ENCODE measurements at places on chromosomes 13 and 19. TPM values are rescaled to one million over a fixed set of nuclear protein-coding genes. Genes with fewer than 3 reads are reported as not detected.

DNA sequence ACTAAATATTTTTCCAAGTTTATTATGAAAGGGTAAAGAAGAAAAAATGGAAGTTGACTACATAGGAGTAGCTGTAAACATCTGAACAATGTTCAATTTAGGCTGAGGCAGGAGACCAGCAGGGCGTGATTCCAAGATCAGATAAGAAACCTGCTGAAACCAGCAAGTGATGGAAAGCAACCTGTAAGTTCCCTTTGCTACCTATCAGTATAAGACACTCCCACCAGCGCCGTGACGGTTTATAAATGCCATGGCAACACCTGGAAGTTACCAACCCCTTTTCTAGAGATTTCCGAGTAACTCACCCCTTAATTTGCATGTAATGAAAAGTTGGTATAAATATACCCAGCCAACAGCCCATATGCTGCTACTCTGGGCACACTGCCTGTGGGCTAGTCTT lies 1.1 kb upstream of the ZNF45 start:
- DNase-seq: no peak

DNA sequence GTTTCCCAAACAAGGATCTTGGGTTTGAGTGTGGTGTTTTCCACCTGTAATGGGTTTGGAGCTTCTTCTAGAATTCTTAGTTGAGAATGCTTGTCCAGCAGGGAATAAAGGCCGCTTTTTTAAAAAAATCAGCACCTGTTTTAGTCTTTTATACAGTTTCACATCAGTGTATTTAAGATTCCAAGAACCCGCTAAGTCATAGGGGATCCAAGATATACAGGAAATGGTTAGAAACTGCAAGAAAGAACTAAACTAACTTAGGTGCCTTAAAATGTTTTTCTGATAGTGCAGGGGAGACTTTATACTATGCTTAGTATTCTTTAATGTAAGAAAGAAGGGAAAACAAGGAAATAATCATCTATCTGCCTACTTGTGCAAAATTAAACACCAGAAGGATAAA lies 74.7 kb downstream of the C13orf42 start:
- DNase-seq: no peak

GRCh38 chr19:18254546-18255503 lies 19.4 kb downstream of the IQCN start:
- no peak for DNase-seq

DNA sequence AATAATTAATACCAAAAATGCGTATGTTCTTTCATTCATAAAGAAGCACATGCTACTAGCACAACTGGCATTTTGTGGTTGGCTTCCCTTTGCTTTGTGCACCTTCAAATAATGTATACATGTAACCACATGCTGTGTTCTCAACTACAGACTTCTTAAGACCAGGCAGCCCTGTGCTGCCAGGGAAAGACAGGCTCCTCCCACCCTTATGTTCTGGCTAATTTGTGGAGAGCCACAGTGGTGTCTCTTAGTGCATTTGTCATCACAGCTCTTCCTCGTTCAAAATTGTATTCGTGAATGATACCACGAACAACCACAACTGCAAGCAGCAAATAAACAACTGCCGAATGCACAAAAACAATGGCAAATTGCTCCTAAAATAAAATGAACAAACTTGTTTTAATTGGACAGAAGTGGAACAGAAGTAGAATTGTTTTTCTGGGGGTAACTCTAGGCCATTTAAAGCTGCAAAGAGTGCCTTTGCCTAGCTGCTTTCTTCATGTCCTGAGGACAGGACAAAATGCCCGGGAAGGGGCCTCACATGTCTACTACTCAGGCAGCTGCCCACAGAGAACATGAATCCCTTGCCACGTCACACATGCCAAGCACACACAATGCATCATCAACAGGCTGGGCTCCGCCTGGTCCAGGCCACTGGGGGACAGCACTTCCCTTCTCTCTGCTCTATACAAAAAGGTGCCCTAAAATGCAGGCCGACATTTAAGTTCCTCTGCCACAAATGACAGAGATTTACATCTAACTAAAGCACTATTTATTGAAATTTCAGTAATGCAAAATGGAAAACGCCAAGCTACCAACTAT lies 21.7 kb downstream of the IRS2 start:
- no peak for DNase-seq

GRCh38 chr19:12792051-12792852 lies 966 bp downstream of the JUNB start:
- DNase-seq: no peak

GRCh38 chr13:84951128-84951527 lies 848.1 kb downstream of the SLITRK6 start:
- no peak for DNase-seq

DNA sequence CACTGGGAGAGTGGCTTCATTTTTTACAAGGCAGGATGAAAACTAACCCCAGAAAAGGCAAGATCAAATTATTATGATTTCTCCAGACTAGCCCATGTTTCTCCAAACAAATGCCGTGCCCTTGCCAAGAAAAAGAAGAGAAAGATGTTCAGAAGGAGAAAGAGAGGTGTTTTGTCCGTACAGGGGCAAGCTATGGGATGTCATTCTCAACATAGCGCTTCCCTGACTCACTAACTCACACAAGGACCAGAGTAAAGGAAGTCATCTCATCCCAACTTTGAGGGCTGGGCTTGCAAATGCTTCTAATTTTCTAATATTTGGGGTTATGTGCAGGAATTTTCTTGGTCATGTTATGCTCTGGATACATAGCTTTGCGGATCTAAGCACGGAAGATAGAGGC lies 224.2 kb upstream of the MAB21L1 start:
- no peak for DNase-seq

GRCh38 chr13:44189085-44189484 lies 184.5 kb upstream of the SERP2 start:
- DNase-seq: no peak

DNA sequence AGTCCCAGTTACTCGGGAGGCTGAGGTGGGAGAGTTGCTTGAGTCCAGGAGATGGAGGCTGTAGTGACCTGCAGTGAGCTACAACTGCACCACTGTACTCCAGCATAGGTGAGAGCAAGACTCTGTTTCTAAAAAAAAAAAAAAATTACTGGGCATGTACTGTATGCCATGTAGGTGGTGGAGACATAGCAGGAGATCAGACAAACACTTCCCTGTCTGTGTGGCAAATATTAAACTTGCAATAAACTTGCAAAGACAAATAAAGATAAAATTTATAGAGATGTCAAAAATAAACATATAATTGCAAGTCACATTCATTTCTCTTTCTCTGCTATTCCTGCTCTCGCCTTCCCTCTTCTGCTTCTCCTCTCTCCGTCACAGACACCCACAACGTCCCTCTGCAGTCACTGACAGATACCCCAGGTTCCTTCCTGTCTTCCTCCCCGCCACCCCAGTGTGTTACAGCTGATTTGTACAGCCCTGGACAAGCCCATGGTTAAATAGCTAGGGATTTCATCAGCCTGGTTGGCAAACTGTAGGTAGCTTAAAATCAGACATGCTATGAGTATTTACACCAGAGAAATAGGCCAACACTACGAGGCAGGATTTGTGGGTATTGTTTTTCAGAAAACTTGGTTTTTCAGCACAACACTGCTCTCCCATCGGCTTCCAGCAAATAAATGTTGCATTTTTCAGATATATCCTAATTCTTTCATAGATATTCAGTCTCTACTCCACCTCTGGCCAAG lies 1.3 kb upstream of the CD177 start:
- no peak for DNase-seq

CACNG7 gene
- not detected for total RNA-seq

BEST2 gene
- total RNA-seq: 0.10 TPM

RGS9BP gene
- 0.54 TPM for total RNA-seq

CBY2 gene
- not detected for total RNA-seq

VSTM1 gene
- not detected for total RNA-seq

PDE4C gene
- total RNA-seq: 1.5 TPM

SIGLEC8 gene
- total RNA-seq: not detected

TBC1D4 gene
- 24.6 TPM for total RNA-seq

FOXA3 gene
- total RNA-seq: 5.8 TPM

All from HCT116 (cell line).